ENCODE measurements at places on chromosomes 2 and 18.

DNA sequence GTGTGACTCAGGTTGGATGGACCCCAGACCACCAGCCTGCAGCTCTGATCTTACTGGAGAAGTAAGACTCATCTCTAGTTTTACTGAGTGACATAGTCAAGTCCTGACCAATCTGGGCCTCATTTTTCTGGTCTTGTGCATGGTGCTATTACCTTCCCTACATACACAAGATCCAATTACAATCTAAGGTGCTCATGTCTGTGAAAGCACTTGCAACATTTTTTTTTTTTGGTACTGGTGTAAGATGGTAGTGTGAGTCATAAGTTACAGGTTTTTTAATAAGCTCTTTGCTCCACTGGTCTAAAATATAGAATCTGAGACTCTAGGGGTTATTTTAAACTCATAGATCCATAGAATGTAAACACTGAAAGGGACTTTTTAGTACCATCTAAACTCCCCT lies 117.3 kb upstream of the EFEMP1 start:
- DNase-seq: no peak

GRCh38 chr2:77434880-77435279 lies 87.3 kb downstream of the LRRTM4 start:
- DNase-seq: no peak

- DNase-seq: no peak
Observed at GRCh38 chr2:69911985-69912563, 2.8 kb upstream of the MXD1 start.

GRCh38 chr2:106857882-106858478 lies 28.0 kb downstream of the ST6GAL2 start:
- no peak for DNase-seq

DNA sequence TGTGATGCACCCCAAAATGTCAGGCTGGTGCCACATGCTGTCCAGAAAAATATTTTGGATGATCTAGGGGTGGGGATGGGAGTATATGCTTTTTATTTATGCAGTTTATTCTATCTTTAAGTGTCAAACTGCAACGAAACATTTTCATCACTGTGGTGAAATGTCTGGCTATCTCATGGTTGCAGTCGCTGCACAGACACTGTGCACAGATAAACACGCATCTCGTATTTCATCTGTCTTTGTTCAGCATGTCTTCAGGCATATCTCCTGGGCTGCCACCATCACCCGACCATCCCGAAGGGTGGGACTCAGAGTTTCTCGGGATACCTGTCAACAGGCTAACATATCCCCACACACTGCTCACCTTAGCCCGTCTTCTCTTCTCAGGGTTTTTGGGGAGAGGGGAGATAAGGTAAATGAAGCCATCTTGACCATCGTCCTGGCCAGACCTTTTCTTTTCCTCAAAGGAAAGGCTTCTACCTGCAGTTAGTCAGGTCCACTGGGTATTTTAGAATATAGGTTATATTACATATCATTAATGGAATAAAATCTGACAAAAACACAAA lies 80.7 kb upstream of the NABP1 start:
- DNase-seq: no peak

DNA sequence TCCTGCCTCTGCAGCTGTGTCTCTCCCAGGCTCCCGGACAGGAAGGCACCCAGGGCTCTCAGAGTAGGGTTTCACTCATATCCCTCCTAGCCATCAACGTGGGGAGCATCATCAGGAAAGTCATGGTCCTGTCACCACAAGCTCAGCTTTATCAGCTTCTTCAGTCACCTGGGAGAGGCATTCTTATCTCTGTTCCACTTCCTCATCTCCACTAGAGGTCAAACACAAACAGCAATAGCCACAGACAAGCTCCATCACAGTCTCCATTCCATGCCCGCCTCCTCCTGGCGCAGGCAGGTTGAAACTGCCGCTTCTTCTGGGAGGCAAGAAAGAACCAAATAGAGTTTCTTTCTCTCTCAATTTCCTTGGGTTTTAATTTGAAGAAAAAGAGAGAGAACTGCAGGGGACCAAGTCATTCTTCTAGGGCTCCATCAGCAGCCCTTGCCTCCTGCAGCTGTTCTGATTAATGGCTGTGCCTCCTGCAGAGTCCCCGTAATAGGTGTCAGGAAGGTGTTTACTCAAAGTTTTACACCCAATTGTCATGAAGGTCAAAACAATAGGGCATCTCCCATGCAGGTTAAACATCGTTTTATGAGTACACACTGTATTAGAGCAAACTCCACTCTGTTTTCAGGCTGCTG lies 377.9 kb downstream of the TMEM182 start:
- DNase-seq: no peak

- DNase-seq: no peak
Observed at GRCh38 chr2:230929381-230930148, 4.5 kb upstream of the GPR55 start.

DNA sequence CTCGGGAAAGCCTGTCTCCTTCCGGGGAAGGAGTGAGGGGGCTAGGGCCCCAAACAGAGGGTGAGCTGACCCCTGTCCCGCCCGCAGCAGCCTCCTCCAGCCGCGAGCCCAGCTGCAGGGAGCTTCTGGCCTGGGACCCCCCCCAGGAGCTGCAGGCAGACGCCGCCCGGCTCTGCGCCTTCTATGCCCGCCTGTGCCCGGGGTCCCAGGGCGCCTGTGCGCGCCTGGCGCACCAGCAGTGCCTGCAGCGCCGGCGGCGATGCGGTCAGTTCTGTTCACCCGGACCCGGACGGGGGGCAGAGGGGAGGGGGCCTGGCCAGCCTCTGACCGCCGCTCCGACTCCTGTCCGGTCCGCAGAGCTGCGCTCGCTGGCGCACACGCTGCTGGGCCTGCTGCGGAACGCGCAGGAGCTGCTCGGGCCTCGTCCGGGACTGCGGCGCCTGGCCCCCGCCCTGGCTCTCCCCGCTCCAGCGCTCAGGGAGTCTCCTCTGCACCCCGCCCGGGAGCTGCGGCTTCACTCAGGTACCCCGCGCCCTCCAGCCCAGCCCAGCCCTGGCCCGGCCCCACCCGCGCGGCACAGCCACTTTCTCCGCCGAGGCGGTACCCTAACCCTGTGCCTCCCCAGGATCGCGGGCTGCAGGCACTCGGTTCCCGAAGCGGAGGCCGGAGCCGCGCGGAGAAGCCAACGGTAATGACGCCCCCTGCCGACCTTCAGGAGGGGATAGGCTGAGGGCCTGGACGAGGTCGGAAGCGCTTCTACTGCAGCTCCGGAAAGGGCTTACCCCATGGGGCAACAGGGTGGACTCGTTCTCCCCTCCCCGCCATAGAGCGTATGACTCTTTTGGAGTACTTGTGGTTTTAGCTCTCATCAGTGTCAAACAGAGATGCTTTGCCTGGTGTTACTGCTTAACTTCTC lies 2.0 kb upstream of the CHRND start:
- no peak for DNase-seq

- no peak for DNase-seq
Observed at GRCh38 chr2:232541961-232542714, 2.6 kb downstream of the CHRNG start.

- DNase-seq: no peak
Observed at GRCh38 chr2:101231240-101231639, 21.4 kb upstream of the CNOT11 start.

- DNase-seq: no peak
Observed at GRCh38 chr2:135662088-135662487, 79.6 kb upstream of the UBXN4 start.

GRCh38 chr18:36374262-36374661 lies 76.7 kb downstream of the FHOD3 start:
- DNase-seq: no peak

DNA sequence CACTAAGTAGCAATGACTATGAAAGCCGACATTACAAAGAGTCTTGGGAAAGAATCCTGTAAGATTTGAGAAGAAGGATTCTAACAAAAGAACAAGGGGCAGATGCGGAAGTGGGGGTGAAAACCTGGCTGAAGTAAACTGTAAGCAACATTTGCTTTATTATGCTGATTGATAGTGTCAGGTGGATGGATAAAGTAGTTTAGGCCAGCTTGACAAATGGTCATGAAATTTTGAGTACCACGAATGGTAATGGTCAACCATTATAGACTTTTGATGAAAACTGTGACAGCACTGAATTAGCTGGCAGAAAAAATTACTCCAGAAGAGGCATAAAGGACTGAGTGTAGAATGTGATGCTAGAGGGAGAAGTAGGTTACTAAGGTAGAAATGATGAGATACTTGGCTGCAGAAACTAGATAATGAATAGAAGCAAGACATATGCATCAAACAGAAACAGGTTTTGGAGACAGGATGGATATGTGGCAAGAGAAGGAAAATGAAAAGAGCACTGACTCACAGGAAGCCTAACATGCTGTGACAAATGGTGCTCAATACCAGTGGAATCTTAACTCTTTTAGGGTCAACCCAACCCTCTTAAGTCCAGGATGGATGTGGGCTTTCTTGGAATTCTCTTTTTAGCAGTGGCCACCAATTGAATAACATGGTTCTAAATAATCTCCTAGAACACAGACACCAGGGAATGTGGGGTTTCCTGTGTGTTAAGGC lies 6.8 kb downstream of the THUMPD2 start:
- no peak for DNase-seq

- no peak for DNase-seq
Observed at GRCh38 chr18:4455113-4455811, at the start of gene DLGAP1. DLGAP1 (minus strand) TSS chr18:4455307.

DNA sequence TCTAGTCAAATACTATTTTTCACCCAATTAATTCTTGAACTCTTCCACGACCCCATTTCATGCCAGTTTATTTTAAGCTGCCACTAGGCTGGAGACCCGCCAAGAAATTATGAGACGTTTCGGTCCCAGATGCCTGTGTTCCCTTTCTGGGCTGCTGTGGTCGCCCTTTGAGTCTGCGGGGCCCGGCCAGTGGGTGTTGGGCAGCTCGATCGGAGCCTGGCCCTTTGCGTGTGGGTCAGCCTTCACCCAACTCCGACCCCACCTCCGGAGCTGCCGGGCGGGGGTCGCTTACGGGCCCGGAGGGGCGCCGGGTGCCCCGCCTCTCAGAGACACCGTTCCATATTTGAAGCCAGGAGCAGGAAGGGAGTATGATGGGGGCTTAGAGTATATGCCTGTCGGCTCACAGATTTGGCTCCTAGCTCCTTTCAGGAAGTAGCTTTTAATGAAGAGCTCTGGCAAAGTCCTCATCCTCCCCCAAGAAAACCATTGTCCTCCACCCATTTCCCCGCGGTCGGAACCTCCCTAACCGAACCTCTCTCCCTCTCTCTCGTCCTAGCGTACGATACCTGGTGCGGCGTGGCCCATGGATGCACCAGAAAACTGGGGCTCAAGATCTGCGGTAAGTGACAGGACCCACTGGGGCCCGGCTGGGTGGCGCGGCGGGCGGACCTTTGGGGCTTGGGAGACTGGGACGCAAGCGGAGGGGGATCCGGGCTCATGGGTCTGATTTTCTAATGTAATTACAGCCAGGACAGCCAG lies 5.0 kb downstream of the GAD1 start:
- DNase-seq: no peak

DNA sequence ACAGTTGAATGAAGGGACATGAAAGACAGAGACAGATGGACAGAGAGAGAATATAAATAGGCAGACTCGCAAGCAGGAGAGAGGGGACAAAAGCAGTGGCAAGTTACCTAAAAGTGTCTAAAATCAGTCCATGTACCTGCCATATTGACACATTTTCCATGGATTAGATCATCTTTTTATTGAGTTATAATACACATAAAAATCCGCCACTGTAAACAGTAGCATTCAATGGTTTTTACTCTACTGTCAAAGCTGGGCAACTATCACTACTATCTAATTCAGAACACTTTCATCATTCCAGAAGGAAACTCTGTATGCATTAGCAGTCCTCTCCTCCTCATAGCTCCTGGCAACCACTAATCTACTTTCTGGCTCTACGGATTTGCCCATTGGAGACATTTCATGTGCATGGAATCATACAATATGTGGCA lies 10.1 kb downstream of the CFAP210 start:
- no peak for DNase-seq

GRCh38 chr2:11724151-11724550 lies 22.3 kb upstream of the LPIN1 start:
- no peak for DNase-seq

DNA sequence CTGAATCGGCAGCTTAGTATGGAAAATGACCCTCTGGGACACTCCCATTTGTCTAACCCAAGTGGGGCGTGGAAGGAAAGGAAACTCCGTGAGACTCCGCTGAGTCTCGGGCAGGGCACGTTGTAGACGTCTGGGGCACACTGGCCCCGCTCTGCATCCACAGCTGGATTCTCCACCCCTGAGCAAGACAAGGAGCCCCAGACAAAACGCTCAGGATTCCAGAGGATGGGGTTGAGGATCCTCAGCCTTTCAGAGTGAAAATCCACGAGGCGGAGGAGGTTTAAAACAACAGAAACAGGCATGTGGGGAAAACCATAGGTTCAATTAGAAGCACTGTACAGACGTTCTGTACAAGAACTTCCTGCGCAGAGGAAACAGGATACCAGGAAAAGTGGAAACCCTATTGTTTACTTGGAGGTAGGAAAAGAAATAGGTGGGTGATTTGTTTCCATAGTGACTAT lies 124.9 kb upstream of the ZNF236 start:
- DNase-seq: no peak

DNA sequence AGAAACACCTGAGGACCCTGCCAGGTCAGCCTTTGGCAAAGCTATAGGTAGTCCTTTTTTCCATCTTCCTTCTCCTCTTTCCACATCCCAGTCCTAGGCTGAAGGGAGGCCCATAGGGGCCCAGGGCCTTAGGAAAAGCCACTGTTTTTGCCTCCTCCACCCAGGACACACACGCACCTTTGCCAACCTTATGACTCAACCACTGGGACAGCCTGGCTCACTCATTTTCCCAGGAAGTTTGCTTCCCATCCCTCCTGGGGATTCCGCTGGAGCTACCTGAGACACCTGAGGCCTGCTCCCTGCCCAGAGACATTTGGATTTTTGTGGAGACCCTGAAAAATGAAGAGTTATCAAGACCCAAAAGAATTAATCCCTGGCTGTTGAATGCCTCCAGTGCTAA lies 273.4 kb upstream of the SIX2 start:
- DNase-seq: no peak

GRCh38 chr18:33184175-33184574 lies 256.3 kb downstream of the CCDC178 start:
- no peak for DNase-seq

GRCh38 chr18:79395308-79395640 lies 456 bp upstream of the NFATC1 start:
- DNase-seq: no peak

DNA sequence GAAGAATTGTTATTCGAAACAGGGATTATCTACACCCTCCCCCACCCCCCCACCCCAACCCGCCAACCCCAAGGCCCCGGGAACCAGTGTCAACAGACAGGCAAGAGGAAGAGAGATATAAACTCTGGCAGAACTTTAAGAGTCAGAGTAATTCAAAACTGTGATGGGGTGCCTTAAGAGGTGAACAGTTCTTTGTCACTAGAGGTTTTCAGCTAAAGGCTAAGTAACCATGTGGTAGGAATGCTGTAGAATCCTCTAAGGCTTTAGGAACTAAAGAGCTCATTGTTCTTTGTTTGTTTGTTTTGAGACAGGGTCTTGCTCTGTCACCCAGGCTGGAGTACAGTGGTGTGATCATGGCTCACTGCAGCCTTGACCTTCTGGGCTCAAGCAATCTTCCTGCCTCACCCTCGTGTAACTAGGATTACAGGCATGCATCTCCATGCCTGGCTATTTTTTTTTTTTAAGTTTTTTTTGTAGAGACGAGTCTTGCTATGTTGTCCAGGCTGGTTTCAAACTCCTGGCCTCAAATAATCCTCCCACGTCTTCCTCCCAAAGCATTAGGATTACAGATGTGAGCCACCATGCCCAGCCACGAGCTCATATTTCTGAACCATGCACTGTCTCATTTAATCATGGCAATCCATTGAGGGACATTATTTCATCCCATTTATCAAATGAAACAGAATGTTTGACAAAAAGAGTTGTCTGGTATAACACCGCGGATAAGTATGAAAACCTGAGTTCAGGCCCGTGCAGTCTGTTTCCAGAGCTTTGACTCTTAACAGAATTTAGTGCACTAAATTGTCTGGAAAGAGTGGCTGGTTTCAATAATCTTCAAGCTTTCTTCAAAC lies 20.8 kb upstream of the TMEM17 start:
- no peak for DNase-seq
